ENCODE measurements at places on chromosomes 2 and 18. TPM values are rescaled to one million over a fixed set of nuclear protein-coding genes. Genes with fewer than 3 reads are reported as not detected.
A peak's percentile ranks its signal among the peaks of the same experiment; 100 is the strongest.

DNA sequence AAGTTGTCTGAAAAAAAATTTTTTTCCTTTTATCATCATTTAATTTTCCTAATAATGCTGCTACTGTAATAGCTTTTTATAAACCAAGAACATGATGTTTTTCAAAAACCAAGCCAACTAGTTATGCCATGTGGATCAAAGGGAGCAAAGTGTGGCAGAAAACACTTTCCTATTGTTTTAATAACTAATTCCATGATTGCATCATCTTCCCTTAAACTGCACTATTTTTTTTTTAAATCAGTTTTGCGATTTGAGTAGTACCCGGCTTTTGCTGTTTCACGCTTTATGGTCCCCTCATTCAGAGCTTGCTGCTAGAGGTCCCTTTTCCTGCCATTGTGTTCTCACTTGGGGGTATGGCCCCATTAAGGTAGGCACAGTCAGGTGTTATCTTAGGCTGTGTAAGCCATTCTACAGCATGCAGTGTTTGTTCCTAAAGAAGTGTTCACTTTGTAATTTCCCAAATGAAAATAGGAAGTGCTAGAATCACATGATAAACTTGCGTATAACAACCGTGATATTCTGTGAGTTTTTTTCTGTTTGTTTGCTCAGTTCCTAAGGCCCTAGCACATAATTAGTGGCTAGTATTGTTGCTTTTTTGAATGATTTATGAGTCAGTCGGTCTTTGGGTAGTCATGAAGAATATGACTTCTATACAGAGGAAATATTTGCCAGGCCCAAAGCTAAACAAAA, 225.8 kb downstream of the PTGR3 start:
- no peaks in the 10 kb centered on the region for H3K27me3 ChIP-seq
- no peak for DNase-seq
- peaks cover 17% of the 10 kb centered on the region for H3K36me3 ChIP-seq
- no peaks in the 10 kb centered on the region for H3K4me1 ChIP-seq
- H3K4me3 ChIP-seq, result no peak overlapping the region

- H3K4me3 ChIP-seq, result no peak overlapping the region
- no peak for DNase-seq
- no peak overlapping the region for H3K27ac ChIP-seq
These were observed 53.3 kb downstream of the TNS1 start for GRCh38 chr2:217949447-217949846.

- DNase-seq, result no peak
- no peak overlapping the region for H3K4me3 ChIP-seq
- peaks cover 3% of the 10 kb centered on the region for H3K4me1 ChIP-seq
- peaks cover 45% of the 10 kb centered on the region for H3K27me3 ChIP-seq
These were observed 9.9 kb downstream of the LIMS2 start for GRCh38 chr2:127665267-127665893.

DNA sequence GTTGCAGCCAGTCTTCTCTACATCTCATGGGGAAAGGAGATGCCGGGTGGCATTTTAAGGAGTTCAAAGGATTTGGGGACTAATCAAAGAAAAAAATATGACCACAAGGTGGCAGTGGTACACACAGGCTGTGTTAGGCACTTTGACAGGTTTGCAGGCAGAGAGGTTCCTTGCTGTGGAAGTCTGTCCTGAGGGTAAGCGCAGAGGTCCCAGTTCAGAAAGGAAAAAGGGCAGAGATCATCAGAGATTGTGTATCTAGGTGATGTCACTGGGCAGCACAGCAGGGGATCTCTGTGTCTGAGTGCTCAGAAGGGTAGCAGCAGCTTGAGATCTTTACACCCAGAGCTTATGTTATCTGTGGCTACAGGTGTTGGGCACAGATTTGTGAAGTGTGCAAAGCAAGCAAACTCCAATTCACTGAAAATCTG, 231.4 kb downstream of the LRRTM1 start:
- no peak for DNase-seq
- H3K36me3 ChIP-seq, result no peaks in the 10 kb centered on the region
- no peaks in the 10 kb centered on the region for H3K4me1 ChIP-seq
- H3K4me3 ChIP-seq, result no peak overlapping the region
- no peak overlapping the region for H3K27ac ChIP-seq
- H3K27me3 ChIP-seq, result no peaks in the 10 kb centered on the region

GRCh38 chr2:102844911-102845310, 83.1 kb downstream of the TMEM182 start:
- no peak overlapping the region for H3K4me3 ChIP-seq
- peaks cover under 1% of the 10 kb centered on the region for H3K4me1 ChIP-seq
- no peak overlapping the region for H3K27ac ChIP-seq
- peaks cover 10% of the 10 kb centered on the region for H3K27me3 ChIP-seq
- no peak for DNase-seq

GRCh38 chr2:166282154-166282553, 93.6 kb downstream of the SCN9A start:
- no peak for DNase-seq
- H3K27ac ChIP-seq, result no peak overlapping the region
- H3K36me3 ChIP-seq, result no peaks in the 10 kb centered on the region
- H3K4me1 ChIP-seq, result no peaks in the 10 kb centered on the region

DNA sequence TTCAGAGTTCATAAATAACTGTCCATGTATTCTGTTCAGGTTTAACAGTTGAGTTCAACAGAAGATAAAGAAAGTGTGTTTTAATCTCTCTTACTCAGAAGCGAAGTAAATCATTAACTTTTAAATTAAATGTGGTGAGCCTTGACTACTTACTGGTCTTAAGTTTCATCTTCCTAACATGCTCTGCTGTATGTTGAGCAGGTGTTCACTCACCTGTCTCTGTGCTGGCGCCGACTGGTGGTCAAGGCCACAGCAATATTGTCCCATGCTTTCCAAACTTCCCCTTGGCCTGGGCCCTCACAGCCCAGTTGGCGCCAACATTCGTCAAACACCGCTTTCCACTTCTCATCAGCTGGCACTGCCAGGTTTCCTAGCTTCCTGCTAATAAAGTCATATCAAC, 17.0 kb upstream of the MPP4 start:
- H3K4me1 ChIP-seq, result no peaks in the 10 kb centered on the region
- peaks cover 49% of the 10 kb centered on the region for H3K36me3 ChIP-seq
- no peak for DNase-seq
- H3K27ac ChIP-seq, result no peak overlapping the region

DNA sequence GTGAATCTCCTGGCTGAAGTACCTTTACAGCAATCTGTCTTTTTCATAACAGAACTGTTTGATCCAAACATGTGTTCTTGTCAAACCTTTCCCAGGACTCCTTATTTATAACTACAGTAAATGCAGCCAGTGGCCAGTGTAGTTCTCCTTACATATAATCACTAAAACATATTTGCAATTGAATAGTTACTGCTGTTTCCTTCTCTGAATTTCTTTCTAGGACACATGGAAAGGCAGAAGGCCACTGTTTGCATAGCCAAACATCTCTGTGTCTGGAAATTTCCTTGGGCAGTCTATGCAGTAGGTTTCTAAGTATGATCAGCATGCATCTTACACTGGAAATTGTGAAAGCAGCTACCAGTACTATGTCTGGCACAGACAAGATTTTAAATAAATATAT, 57.4 kb upstream of the COL3A1 start:
- no peaks in the 10 kb centered on the region for H3K4me1 ChIP-seq
- no peak for DNase-seq
- no peaks in the 10 kb centered on the region for H3K36me3 ChIP-seq
- H3K4me3 ChIP-seq, result no peak overlapping the region

DNA sequence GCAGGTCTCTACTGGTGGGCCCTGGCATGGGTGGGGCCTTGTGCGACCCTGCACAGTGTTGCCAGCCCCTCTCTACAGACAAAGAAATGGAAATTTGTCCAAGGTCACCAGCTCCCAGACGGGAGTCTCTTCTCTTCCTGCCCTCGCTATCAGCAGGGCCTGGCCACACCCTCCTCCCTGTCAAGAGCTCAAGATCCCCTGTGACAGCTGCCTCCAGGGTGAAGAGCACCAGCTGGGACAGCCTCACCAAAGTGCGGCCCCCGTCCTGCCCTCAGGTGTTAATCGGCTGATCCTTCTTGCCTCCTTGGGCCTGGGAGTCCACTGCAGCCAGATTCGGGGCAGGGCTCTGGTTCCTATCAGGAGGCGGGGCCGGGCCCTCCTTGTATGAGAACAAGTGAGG, 259.1 kb downstream of the TWIST2 start:
- DNase-seq, result no peak
- H3K36me3 ChIP-seq, result peaks cover 39% of the 10 kb centered on the region
- no peaks in the 10 kb centered on the region for H3K27me3 ChIP-seq
- H3K4me1 ChIP-seq, result no peaks in the 10 kb centered on the region
- H3K4me3 ChIP-seq, result no peak overlapping the region

- H3K4me3 ChIP-seq, result no peak overlapping the region
- no peaks in the 10 kb centered on the region for H3K4me1 ChIP-seq
- no peaks in the 10 kb centered on the region for H3K36me3 ChIP-seq
- H3K27ac ChIP-seq, result no peak overlapping the region
These were observed 81.0 kb downstream of the EDAR start for GRCh38 chr2:108907822-108908712.

- no peaks in the 10 kb centered on the region for H3K27me3 ChIP-seq
- H3K27ac ChIP-seq, result no peak overlapping the region
- H3K36me3 ChIP-seq, result no peaks in the 10 kb centered on the region
These were observed 9.6 kb upstream of the MTA3 start for GRCh38 chr2:42558827-42559226.

DNA sequence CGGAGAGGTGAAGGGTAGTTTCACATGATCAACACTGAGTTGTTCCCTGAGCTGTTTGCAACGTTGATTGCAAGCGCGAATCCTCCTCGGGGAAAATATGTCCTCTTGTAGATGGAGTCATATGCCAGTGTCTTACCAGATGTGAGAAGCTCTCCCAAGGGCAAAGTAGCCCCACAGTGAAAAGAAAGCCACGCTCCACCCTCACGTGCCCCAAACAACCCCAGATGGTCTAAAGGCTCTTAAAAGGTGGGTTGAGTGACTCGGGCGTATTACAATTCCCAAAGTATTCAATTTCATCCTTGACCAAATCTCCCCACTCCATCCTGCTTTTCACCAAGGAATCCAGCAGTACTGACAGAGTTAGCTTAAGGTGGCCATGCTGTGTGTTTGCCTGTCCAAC, 332.1 kb upstream of the SOX11 start:
- no peaks in the 10 kb centered on the region for H3K27me3 ChIP-seq
- H3K4me1 ChIP-seq, result no peaks in the 10 kb centered on the region
- no peak overlapping the region for H3K27ac ChIP-seq
- no peaks in the 10 kb centered on the region for H3K36me3 ChIP-seq
- no peak overlapping the region for H3K4me3 ChIP-seq
- no peak for DNase-seq

DNA sequence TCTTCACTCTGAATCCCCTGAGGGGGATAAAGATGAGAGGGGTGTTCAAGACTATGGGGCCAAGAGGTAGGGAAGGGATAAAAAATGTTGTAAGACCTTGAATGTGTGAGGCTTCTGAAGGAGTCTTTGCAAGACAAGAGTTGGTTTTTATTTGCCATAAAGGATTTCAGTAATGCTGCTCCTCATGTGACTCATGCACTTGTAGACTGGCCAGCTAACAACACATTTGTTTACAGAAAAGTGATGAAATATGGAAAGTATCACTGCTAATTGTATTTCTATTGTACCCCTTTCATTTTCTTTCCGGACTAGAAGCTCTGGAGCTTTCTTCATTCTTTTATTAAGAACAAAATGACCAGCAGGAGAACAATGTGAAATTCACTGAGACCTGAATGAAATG, 782.1 kb downstream of the EPHA4 start:
- no peaks in the 10 kb centered on the region for H3K4me1 ChIP-seq
- no peak overlapping the region for H3K27ac ChIP-seq
- no peak overlapping the region for H3K4me3 ChIP-seq
- H3K36me3 ChIP-seq, result no peaks in the 10 kb centered on the region
- peaks cover 1% of the 10 kb centered on the region for H3K27me3 ChIP-seq

- no peaks in the 10 kb centered on the region for H3K4me1 ChIP-seq
- no peak overlapping the region for H3K27ac ChIP-seq
- H3K4me3 ChIP-seq, result no peak overlapping the region
- no peaks in the 10 kb centered on the region for H3K27me3 ChIP-seq
- peaks cover 37% of the 10 kb centered on the region for H3K36me3 ChIP-seq
These were observed 10.0 kb downstream of the WDR35 start for GRCh38 chr2:19979932-19980331.

DNA sequence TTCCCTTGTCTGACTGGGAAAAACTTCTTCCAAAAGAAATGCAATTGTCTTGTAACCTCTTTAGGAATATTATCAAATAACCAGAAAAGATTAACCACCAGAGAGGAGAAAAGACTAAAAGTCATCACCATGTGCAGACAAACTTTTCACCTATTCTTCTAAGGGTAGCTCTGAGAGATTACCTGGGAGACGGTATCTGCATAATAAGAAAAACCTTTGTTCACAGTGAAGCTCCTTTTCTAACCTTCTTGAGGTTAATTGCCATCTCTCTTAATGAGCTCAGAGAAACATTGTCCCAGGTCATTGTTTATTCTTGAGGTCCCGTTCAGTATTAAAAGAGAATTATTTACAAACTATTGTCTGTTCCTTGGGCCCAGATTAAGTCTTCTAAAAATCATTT, 1091.2 kb upstream of the LRRTM1 start:
- no peak overlapping the region for H3K4me3 ChIP-seq
- H3K36me3 ChIP-seq, result no peaks in the 10 kb centered on the region
- no peaks in the 10 kb centered on the region for H3K4me1 ChIP-seq
- no peak for DNase-seq

DNA sequence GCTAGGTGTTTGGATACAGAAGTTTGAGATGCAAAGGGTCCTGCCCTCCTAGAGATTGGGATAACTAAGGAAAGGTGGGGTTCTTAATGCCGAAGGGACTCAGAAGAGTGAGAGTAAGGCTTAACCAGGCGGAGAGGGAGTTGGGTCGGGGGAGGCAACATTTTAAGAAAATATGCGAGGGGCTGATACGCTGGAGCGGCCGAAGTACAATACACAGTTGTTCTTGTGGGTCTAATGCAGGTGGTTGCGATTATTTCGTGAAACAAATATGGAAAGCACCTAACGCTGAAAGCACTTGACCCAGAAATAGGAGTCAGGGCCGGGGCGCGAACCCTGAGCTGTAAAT, 344 bp upstream of the MRPL33 start:
- H3K36me3 ChIP-seq, result peaks cover 33% of the 10 kb centered on the region
- DNase-seq, result no peak
- peak overlapping the region; percentile 100 for H3K4me3 ChIP-seq
- peaks cover 28% of the 10 kb centered on the region for H3K4me1 ChIP-seq
- peaks cover 16% of the 10 kb centered on the region for H3K27me3 ChIP-seq
- H3K27ac ChIP-seq, result peak overlapping the region; percentile 98

- H3K27me3 ChIP-seq, result peaks cover 14% of the 10 kb centered on the region
- H3K36me3 ChIP-seq, result peaks cover 2% of the 10 kb centered on the region
- peaks cover 30% of the 10 kb centered on the region for H3K4me1 ChIP-seq
- H3K27ac ChIP-seq, result peak overlapping the region; percentile 80
- peak overlapping the region; percentile 78 for H3K4me3 ChIP-seq
These were observed 1.4 kb upstream of the ZNF804A start for GRCh38 chr2:184596819-184597411.

GRCh38 chr2:216618785-216619184, 14.4 kb upstream of the IGFBP2 start:
- no peak for DNase-seq
- H3K4me1 ChIP-seq, result no peaks in the 10 kb centered on the region
- no peak overlapping the region for H3K27ac ChIP-seq
- peaks cover 4% of the 10 kb centered on the region for H3K27me3 ChIP-seq

The PROC gene
- total RNA-seq, result not detected

The MAP2 gene
- 1.9 TPM for total RNA-seq

The CAVIN2 gene
- total RNA-seq, result not detected

The ICA1L gene
- 7.3 TPM for total RNA-seq

The SPATS2L gene
- total RNA-seq, result 0.86 TPM

The SNORC gene
- 2.1 TPM for total RNA-seq

The IL1R2 gene
- total RNA-seq, result not detected

The SERPINB2 gene
- total RNA-seq, result 0.33 TPM

The RTP5 gene
- total RNA-seq, result 0.12 TPM

The RGPD4 gene
- 0.07 TPM for total RNA-seq

The TPGS2 gene
- 42.1 TPM for total RNA-seq

The RAX gene
- total RNA-seq, result not detected

The NCKAP5 gene
- not detected for total RNA-seq

The UGT1A8 gene
- not detected for total RNA-seq

The SLC14A1 gene
- 2.0 TPM for total RNA-seq

The CLEC4F gene
- not detected for total RNA-seq

The IGFBP5 gene
- not detected for total RNA-seq

Measured in activated B cell treated with CpG ODN at 0.5 μM for 24 hours (primary cell).